Occipital lobe (tissue), 3 donors: ENCODE measurements at places on chromosomes 3 and 15.

GRCh38 chr3:72580900-72581299 lies 267.3 kb downstream of the SHQ1 start:
- DNase-seq: no peak

- no peak for DNase-seq
Measured at GRCh38 chr3:31247850-31248562, 284.7 kb upstream of the STT3B start.

- no peak for DNase-seq
Measured at GRCh38 chr15:39213385-39213840, 367.5 kb upstream of the THBS1 start.

DNA sequence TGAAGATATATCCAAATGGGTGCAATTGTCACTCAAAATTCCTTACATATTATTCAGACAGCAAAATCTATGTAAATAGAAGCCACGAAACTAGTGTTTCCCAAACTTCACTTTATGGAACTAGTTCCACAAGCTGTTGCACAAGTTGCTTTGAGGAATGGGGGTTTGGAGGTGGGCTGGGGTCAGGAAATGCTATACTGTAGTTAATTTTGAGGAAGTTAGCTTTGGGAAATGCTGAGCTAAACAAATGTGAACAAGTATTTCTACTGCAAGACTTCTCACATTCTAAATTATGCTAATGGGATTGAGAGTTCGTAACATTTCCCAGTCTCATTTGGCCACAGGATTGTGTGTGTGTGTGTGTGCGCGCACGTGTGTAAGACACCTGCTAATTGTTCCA lies 28.7 kb upstream of the SAMMSON start:
- DNase-seq: no peak

GRCh38 chr15:23467110-23467600 lies 20.1 kb upstream of the GOLGA6L2 start:
- no peak for DNase-seq

DNA sequence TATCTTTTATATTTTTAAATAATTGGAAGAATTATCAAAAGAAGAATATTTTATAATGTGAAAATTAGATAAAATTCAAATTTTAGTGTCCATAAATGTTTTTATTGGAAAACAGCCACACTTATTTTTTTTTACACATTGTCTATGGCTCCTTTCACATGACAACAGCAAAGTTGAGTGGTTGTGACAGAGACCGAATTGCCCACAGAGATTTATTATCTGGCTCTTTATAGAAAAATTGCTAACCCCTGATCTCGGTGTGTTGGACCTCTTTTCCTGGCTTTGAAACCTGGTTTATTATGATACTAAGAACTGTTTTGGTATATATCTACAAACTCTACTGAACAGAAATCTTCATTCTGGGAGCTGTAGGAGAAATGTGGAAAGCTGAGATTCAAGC lies 269.1 kb upstream of the UMPS start:
- no peak for DNase-seq

DNA sequence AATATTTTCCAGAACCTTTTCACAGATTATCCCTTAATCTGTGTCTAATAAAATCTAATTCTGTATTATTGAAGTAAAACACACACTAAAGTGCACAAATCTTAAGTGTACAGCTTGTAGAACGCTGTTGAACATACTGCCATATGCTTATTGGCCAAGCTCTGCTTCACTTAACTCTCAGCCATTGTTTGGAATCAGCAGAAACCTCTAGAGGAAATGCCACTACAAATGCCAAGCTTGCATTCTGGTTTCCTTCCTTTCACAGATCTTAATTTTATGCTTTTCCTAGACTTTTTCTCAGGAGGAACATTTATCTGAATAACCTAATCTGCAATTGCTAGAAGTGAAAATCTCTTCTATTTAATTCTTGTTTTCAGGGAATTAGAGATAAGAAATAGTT lies 10.1 kb downstream of the MNS1 start:
- DNase-seq: no peak

DNA sequence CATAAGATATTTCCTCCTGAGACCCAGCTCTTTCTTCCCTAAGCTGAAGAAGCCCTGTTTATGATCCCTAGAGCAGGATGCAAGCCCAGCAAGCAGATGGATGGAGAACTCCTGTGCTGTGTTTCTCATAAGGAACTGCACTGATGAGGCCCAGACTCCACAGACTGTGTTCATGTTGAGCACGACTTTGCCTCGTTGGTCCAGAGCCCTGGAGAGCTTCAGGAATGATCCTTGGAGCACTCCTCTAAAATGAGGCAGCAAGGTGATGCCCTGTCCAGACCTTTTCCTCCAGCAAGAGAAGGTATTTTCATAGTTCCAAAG lies 83.8 kb downstream of the MYLK start:
- no peak for DNase-seq

DNA sequence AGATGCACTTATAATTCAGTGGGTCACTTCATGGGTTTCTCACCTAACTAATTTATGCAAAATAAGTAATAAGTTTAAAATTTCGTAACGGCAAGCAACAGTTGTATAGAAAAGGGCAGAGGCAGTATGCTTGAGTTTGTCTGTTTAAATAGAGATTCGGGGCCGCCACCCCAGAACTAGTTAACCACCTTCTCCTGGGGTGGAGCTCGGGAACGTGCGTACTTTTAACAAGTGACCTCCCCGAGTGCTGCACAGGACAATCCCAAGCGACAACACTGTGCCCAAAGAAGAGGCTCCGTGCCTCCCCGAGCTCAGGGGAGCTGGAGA lies 439 bp downstream of the SSR3 start:
- no peak for DNase-seq

GRCh38 chr3:27141668-27142067 lies 227.5 kb downstream of the NEK10 start:
- DNase-seq: no peak

DNA sequence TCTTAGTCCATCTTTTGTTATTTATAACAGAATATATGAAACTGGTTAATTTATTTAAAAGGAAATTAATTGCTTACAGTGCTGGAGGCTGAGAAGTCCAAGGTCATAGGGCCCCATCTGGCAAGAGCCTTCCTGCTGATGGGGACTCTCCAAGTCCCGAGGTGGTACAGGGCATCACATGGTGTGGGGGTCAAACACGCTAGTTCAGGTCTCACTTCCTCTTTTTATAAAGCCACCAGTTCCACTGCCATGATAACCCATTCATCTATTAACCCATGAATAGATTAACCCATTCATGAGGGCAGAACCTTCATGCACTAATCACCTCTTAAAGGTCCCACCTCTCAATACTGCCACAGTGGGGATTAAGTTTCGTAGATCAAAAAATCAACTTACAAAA lies 659.3 kb downstream of the NAALADL2 start:
- no peak for DNase-seq

DNA sequence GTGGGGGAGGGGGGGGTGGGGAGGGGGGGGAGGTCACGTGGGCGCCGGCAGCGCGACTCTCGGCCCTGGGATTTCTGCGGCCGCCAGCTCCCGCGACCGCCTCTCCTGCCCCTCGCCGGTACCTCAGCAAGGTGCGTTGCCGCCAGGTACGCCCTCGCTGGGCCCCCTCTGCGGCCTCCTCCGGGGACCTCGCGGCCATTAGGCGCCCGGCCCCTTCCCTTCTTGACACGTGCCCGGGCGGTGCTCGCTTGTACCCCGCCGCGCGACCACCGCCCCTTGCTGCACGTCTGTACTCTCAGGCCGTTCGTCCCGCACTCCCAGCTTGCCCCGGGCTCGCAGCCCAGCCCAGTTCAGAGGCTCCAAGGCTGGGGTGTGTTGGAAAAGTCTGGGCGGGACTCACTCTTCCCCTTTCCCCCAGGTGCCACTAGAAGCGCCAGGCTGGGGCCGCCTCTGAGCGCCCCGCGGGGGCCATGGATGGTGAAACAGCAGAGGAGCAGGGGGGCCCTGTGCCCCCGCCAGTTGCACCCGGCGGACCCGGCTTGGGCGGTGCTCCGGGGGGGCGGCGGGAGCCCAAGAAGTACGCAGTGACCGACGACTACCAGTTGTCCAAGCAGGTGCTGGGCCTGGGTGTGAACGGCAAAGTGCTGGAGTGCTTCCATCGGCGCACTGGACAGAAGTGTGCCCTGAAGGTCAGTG lies at the start of gene MAPKAPK3:
Gene MAPKAPK3 (plus strand): TSS at position 56 of the 696 bp plus-strand sequence. CDS start 415 bp downstream, at position 471.
- DNase-seq: no peak

DNA sequence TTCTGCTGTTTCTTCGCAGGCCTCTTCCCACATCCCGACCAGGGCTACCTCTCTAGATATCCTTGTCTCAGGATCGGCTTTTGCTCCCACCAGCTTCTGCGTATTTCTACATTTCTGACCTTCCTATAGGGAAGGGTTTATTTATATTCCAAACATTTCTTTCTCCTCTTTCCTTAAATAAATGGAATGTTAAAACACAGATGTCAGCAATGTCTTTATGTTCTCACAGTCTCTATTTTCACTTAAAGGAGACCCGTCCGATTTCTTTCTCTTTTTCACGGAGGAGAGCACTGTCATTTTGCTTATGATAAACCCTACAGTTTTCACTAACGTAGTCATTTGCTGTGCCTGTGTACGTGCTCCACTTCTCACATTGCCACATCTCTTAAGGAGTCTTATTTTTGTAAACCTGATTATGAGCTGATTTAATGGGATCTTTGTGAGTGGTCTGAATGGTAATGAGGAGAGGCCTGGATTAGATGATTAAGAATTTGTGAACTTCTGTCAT lies 630 bp downstream of the KIF15 start:
- DNase-seq: no peak

- no peak for DNase-seq
Measured at GRCh38 chr3:31900583-31900982, 80.5 kb downstream of the OSBPL10 start.

DNA sequence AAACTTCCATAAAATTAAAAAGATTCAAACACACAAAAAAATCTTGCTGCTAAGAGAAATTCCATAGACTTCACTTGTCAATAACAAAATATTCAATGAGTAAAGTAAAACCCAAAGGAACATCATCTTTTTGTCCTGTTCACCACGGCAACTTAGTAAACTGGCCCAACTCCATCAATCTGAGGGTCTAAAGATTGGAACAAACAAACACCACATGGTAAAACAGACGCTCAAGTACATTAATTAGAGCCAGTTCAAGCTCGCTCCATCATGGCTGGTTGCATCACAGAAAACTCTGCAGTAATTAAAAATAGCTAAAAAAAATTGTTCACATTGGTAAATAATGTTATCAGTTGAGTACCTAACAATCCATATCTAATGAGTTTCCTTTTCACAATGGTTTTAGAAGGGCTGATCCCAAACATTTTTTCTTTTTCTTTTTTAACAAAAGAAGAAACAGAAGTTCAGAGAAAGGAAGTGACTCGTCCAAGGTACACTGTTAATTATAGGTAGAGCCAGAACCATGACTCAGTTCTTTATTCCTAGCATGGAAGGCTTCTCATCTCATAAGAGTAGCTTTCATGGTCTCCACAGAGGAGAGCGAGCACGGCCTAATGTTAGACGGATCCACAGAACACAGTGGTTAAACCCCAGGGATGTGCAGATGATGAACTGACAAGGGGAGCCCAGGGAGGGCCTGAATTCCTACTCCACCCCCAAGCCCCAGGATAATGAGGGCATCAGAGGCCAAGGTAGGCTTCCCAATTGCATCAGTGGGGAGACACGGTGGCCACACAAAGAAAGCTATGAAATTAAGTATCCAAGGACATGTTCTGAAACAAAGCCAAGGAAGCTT lies 79.2 kb upstream of the ARHGEF3 start:
- no peak for DNase-seq

- DNase-seq: no peak
Measured at GRCh38 chr3:28924744-28925360, 356.0 kb upstream of the RBMS3 start.

GRCh38 chr3:145639003-145639606 lies 521.9 kb downstream of the PLOD2 start:
- DNase-seq: no peak

DNA sequence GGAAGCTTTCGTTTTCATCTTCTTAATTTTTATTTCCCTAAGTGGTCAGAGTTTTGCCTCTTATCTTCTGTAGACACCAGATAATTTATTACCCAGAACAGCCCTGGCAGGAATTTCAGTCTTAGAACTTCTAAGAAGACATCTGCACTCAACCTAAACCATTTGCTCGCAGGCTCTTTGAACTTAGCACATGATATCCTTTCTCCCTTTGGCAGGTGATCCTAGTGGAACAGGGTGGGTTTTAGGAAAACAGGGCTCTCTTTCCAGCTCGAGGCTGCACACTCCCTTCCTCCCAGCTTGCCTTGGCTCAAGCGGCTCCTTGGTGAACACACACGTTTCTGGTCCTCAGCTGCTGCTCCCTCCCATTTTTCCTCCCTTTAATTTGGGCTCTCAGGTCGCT lies 116.5 kb downstream of the THSD4 start:
- no peak for DNase-seq
